Cardiac muscle cell (in vitro differentiated cells and primary cell): ENCODE measurements at places on chromosomes 11 and 22.

DNA sequence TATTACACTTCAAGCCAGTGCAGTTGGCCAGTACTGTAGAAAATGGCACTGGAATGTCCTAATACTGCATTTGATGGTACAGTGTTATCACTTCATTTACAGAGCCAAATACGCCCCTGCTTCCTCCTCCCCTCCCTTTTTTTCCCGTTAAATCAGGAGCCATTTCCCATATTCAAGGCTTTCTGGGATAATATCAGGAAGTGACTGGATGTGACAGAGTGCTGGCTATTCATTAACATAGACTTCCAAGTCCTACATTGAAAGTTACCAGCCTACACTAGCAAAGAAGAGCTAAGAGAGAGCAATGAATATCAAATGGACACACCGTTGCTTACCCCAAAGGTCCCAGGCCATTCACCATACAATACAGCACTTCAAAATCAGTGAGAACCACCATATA is 32.1 kb upstream of the ABCC8 start:
- DNase-seq: peak; percentile 4

GRCh38 chr11:61883327-61883726 is 8.0 kb downstream of the FADS3 start:
- DNase-seq: no peak

GRCh38 chr11:64739871-64740270 is 4.1 kb downstream of the RASGRP2 start:
- no peak for DNase-seq

DNA sequence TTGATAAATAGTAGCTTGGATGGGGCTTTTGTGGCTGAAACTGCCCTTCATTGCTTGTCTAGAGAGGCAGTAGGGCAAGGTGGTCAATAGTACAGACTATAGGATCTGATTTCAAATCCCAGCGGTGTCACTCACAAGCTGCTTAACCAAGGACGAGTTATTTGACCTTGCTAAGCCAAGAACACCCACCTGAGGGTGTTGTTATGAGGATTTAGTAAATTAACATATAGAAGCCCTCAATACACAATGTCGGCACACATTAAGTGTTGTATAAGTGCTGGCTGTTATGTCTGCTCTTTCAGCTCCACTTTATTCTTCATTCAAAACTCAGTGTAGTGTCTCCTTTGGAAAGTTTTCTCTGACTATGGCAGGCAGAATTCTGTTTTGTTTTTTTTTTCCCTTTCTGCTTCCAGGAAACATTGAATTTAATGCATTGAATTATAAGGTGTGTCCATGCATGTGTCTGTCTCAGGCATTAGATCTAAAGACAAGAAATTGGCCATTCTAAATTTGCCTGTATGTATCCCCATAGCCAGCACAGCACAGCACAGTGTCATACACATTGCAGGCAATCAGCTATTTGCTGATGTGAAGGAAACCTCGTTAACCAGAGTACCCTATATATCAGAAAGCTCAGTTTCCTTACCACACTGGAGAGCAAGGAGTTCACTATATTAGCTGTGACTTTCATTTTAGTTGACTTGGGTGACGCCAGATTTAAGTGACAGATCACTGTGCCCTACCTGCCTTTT is 212.1 kb downstream of the NELL1 start:
- DNase-seq: no peak

- no peak for DNase-seq
These were observed 11.6 kb upstream of the HSPA8 start for GRCh38 chr11:123073343-123074057.

GRCh38 chr11:21646351-21646750 is 546.5 kb upstream of the ANO5 start:
- no peak for DNase-seq

DNA sequence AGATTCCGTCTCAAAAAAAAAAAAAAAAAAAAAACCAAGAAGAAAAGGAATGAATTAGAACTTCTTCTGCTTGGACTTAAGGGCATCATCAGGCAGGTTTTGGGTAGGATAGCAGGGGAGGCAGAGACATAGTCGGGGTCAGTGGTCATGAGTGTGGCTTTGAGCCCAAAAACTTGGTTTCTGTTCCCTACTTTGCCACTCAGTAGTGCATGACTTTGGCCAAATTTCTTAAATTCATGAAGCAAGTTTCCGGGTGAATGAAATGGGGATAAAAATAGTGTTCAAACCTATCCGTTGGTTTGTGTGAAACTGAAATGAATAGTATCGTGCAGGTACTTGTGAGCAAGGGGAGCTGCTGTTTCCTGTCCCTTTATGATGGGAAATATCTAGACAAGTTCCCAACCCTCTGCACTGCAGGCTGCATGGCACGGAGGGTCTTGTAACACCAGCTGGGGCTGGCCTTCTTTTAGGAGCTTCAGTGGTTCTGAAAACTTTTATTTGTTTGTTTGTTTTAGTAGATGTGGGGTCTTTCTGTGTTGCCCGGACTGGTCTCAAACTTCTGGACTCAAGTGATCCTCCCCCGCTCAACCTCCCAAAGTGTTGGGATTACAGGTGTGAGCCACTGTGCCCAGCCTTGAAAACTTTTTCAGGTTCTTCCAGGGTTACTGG is 18.4 kb downstream of the NEAT1 start:
- DNase-seq: peak; percentile 43

DNA sequence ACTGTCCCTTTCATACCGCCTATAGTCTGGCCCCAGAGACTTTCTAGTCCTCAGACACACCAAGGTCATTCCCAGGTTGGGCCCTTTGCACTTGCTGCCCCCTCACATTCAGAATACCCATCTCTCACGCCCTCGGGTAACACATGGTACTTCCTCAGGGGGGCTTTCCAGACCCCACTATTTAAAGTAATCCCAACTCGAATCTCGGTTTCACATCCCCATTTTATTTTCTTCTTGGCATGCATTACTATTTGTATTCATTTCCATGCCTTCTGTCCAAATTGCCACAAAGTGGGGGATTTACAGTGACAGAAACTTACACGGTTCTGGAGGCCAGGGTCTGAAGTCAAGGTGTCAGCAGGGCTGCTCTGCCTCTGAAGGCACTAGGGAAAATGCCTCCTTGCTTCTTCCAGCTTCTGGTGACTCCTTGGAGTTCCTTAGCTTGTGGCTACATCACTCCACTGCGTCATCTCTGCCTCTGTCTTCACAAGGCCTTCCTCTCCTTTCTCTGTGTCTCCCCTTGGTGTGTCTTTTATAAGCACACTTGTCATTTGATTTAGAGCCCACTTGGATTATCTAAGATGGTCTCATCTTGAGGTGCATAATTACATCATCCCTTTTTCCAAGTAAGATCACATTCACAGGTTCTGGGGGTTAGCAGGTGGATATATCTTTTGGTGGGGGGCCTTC is 15.1 kb downstream of the RCN1 start:
- no peak for DNase-seq

- no peak for DNase-seq
These were observed 129.5 kb downstream of the FAM76B start for GRCh38 chr11:95660038-95660437.
